ENCODE measurements at places on chromosomes 13 and 19.

- DNase-seq = no peak
Observed at GRCh38 chr19:307793-308420, 16.7 kb upstream of the PLPP2 start.

GRCh38 chr13:51729866-51730553, 74.0 kb downstream of the DHRS12 start:
- no peak for DNase-seq

- DNase-seq = no peak
Observed at GRCh38 chr13:96460609-96461008, 370.7 kb downstream of the HS6ST3 start.

- DNase-seq = no peak
Observed at GRCh38 chr19:50835103-50835784, 1.9 kb upstream of the KLK15 start.

DNA sequence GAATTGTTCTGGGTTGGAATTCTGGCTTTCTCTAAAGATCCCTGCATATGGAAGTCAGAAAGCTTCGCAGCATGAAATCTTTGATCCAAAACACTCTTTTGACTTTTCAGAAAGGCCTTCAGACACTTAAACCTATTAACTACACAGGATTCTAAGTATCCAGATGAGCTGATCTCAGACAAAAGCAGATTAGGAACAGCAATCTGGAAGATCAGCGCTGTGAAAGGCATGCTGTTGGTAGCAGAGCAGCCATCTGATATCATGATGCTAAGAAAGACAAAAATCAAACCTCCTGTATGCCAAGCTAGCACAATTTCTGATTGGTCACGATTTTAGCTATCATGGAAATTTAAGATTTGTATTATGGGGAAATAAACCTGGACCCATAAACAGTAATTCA, 589.9 kb downstream of the GPC5 start:
- DNase-seq = no peak
